ENCODE measurements at places on chromosomes 7 and 10. TPM values are rescaled to one million over a fixed set of nuclear protein-coding genes. Genes with fewer than 3 reads are reported as not detected.
A peak's percentile ranks its signal among the peaks of the same experiment; 100 is the strongest.

DNA sequence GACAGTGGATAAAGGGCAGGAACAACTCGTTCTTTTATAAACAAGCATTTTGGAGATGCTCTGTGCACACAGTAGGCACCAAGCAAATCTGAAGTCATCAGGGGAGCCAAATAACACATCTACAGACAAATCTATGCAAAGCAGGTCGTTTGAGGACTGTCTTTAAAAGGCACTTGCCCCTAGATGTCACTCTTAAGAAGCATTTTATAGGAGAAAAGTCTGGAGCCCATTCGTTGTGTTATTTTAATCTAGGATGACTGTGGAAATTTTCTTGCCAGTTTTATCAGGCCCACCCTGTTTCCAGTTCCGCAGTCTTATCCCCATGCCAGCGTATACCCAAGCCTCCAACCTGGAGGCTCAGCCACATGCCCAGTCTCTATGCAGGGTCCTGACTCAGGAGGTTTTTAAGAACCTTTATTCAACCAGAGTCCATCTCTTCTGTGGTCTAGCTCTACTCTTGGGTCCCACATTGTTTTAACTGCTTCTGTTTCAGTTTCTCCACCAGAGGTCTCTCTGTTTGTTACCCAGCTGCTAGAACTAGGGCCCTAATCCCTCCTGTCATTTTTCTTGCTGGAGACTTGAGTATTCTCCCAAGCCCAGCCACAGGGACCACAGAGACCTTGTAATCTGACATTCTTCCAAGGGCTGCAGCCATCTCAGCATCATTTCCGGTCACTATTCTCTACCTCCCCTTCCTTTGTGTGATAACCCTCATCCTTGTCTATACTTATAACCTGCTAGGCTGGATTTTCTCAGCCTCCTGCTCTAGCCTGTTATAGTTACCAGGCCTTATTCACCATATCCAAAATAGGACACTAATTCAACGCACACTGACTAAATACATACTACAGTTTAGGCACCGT is 26.7 kb downstream of the PIK3CG start:
- DNase-seq, result no peak

DNA sequence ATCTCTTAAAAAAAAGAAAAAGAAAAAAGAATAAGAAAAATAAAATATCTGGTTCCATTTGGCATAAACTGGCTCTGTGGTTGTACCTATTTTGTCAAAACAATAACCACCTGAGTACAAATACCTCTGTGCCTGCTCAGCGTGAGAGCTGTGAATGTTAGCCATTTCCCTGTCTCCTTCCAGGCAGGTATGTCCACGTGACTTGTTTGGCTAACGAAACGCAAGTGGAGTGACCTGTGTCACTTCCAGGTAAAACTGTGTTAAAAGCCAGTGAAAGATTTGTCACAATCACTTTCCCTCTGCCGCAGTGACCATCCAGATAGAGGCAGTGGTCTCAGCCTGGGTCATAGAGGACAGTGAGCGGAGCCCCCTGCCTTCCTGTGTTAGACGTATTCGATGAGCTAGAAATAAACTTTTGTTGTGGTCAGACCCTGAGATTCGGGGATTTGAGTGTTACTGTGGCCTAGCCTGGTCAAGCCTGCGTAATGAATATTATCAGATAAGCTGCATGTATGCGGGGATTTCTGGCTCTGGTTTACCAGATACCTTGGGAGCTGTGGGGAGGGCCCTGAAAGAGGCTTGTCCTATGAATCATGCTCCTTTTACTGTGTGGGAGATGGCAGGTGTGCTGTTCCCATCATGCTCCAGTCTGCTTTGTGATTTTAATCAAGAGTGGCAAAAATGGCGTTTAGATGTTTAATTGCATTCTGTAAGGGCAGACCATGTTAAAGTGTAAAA is 3.8 kb downstream of the PTER start:
- DNase-seq, result no peak

DNA sequence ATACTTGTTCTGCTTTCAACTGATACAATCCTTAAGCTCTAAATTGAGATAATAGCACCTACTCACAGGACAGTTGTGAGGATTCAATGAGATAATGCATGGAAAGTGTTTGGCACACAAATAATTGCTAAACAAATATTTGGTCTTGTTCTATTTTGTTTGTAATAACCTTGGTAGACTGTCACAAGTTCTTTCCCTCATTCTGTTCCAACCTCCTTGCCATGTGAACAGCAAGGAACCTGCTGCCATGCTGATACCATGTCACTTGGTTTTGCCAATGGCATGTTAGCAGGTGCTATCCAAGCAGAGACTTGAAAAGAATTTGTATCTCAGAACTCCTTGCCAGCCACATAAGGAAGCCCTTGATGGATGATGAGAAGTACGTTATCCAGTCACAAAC is 24.8 kb upstream of the TECTB start:
- no peak for DNase-seq

DNA sequence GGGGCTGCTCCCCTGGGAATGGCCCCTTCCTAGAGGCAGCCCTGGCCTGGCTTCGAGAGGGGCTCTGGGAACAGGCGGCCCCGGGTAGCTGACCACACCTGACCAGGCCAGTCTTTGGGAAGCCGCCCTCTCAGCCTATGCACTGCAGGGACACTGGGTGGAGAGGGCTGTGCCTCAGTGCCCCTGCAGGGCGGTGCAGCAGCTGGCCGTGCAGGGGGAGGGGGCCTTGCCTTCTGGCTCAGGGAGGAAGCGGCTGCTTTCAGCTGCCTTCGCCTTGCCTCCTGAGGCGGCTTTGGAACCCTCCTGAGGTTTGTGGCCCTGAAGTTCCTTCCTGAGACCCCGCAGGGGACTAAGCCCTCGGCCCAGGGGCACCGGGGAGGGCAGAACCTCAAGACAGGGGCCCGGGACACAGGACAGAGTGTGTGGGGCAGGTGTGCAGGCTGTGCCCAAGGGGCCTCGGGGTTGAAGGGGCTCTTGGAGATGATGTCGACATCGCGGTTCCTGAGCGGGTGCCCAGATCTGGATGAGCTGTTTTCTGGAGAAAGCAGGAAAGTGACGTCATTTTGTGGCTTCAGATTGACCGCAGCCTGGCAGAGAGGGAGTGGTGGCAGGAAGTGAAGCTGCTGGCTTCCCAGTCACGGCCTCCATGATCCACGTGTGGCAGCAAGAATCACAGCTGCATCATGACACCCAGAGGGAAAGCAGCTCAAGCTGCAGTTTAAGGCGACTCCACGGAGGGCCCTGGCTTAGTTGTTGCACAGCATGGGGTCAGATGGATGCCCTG is 17.7 kb downstream of the ADAM8 start:
- peak; percentile 52 for DNase-seq

DNA sequence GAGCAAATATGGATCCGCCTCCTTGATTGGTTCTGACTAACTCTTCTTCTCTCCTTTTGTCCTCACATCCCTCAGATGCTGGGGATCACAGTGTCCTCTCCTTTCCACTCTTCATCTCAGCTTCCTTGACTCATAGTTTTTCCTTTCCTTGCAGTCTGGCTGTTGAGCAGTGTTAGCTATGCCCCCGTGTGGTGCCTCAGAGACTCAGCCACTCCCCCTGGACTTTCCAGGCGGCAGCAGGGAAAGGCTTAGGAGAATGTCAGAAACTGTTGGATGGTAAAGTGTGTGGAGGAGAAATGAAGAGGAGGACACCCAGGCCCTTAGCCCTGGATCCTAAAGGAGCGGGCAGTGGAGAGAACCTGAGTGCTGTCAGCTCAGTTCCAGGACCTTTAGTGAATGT is 267.5 kb downstream of the CELF2 start:
- no peak for DNase-seq

GRCh38 chr10:48423884-48424283 is 117.4 kb downstream of the MAPK8 start:
- DNase-seq, result no peak

DNA sequence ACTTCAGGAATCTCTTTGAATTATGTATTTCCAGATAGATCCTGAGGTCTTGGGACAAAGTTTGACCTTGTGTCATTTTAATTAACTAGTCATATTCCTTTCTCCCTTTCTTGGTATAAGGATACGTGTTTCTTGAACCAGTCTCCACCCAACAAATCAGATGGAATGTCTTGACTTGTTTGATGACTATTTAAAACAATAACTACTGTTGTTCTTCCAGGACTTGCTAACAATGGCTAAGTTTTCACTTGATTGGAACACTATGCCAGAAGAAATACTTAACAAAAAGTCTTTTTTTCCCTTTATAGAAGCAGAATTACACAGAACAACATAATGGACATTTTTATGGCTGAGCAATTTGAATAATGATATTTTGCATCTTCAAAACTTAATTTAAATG is 43.0 kb upstream of the WIPF3 start:
- no peak for DNase-seq

DNA sequence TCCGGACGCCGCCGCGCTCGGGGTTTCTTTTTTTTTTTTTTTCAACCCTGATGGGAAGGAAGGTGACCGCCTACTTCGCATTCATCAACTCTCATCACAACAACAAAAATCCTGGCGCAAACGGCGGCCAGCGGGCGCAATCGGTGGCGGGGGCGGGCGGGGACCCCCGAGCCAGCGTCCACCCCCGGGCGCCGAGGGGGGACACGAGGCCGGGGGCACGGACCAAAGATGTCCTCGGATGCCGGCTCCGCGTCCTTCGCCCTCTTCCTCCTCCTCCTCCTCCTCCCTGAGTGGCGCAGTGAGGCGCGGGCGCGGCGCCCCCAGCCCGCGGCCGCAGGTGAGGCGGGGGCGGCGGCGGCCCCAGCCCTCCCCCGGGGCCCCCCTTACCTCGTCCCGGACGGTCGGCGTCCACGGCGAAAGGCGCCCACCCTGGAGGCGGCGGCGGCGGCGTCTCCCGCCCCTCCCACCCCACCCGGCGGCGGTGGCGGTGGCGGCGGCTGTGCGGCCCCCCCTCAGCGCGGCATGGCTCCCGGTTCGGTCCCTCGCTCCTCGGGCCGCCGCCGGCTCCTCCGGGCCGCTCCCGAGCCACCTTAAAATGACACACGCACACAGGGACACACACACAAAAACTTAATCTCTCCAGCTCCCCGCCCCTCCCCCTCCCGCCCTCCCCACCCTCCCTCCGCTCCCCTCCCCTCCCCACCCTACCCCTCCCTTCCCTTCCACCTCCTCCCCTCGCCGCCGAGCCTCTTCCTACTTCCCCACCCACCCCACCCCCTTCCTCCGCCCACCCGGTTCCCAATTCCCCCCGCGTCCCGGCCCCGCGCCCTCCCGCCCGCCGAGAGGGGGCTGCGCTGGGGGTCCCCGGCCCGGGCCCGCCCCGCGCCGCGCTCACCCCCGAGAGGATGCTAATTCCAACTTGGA is at the start of gene CTBP2:
Gene CTBP2, minus strand, starts transcription at position 632 of the 924 bp plus-strand sequence.
- peak; percentile 69 for DNase-seq

DNA sequence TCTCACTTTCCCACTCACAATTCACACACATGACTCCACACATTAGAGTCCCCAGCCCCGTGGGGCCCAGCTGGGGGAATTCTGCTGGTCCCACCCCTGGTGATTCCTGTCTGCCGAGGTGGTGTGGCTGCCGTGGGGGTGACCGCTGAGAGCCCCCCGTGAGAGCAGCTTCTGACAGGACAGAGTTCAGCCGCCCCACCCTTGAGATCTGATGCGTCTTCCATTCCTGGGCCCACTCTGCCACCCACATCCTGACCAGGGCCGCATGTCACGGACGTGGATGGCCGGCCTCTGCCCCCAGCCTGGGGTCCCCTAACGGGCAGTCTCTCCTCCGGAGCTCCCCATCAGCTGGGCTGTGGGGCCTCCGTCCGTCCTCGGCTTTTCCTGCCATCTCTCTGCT is 240.1 kb upstream of the PITRM1 start:
- no peak for DNase-seq

GRCh38 chr7:83769407-83769806 is 120.5 kb upstream of the SEMA3E start:
- DNase-seq, result no peak

GRCh38 chr10:95399183-95399582 is 108.4 kb upstream of the PDLIM1 start:
- DNase-seq, result no peak

GRCh38 chr10:61701055-61701705 is 38.5 kb downstream of the CABCOCO1 start:
- no peak for DNase-seq

- DNase-seq, result no peak
These were observed 606.4 kb downstream of the CNTNAP2 start for GRCh38 chr7:146722986-146723385.

DDC gene
- not detected for total RNA-seq

AUTS2 gene
- 1.3 TPM for total RNA-seq

CPEB3 gene
- 0.90 TPM for total RNA-seq

PLPP4 gene
- not detected for total RNA-seq

SEMA3D gene
- total RNA-seq, result 9.4 TPM

CPA4 gene
- not detected for total RNA-seq

HTR5A gene
- total RNA-seq, result not detected

All from dermis microvascular lymphatic vessel endothelial cell (primary cell).